H1 (cell line): ENCODE measurements at places on chromosomes 11 and 22.

GRCh38 chr11:124978316-124978715 is 24.3 kb downstream of the CCDC15 start:
- H3K27me3 ChIP-seq: no peaks in the 10 kb centered on the region
- H3K4me3 ChIP-seq: no peak overlapping the region
- no peak overlapping the region for H3K27ac ChIP-seq
- H3K36me3 ChIP-seq: no peaks in the 10 kb centered on the region

DNA sequence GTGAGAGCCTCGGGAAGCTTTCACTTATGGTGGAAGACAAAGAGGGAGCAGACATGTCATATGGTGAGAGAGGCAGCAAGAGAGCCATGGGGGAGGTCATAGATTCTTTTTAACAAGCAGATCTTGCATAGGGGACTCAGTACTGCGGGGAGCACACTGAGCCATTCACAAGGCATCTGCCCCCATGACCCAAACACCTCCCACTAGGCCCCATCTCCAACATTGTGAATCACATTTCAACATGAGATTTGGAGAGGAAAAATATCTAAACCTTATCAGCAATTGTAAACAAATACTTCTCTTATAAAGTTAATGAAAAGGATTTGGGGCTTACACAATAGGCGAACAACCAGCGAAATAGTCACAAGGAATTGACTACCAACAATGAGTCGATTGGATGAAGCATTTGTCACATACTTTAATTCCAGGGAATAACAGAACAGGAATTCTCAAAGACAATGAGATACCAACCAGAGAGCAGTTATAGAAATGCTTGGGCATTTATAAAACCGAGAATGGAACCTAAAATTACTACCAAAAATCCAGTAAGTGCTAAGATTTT is 7.3 kb downstream of the DDI1 start:
- H3K27ac ChIP-seq: no peak overlapping the region
- no peaks in the 10 kb centered on the region for H3K36me3 ChIP-seq
- H3K4me1 ChIP-seq: no peaks in the 10 kb centered on the region
- DNase-seq: no peak

DNA sequence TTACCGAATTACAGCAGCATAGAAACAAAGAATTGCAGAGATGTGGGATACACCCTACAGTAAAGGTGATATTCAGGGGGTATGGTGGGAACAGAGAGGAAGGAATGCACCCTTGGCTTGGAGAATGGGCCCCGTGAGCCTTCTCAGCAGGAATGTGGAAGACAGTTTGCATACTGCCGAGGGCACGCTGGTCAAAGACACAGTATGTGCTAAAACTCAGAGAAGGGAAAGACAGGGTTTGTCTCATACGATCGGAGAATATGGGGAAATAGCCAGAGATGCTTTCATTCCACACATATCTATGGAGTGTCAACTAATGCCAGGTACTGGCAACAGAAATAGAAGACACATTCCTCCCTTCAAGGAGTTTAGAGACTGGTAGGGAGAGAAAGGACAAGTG is 36.9 kb downstream of the UBASH3B start:
- no peaks in the 10 kb centered on the region for H3K36me3 ChIP-seq
- H3K27me3 ChIP-seq: no peaks in the 10 kb centered on the region
- no peak overlapping the region for H3K4me3 ChIP-seq
- H3K27ac ChIP-seq: no peak overlapping the region

DNA sequence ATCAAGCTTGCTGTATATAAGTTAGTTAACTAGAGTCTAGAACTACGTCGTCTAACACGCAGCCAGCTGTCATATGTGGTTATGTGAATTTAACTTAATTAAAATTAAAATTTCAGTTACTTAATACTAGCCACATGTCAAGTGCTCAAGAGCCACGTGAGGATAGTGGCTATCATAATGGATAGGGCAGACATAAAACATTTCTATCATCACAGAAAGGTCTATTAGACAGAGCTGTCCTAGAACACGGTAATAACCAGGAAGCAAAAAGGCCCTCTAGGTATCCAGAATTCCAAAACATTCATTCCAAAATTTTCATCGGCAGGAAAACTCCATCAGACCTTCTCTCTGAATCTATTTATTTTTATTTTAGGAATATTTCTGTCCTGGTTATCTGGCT is 123.9 kb downstream of the RBFOX2 start:
- DNase-seq: no peak
- H3K4me1 ChIP-seq: peaks cover 6% of the 10 kb centered on the region
- no peak overlapping the region for H3K4me3 ChIP-seq
- H3K27me3 ChIP-seq: no peaks in the 10 kb centered on the region
- H3K27ac ChIP-seq: no peak overlapping the region

GRCh38 chr22:19709063-19709769 is 5.1 kb upstream of the SEPTIN5 start:
- DNase-seq: no peak
- no peak overlapping the region for H3K27ac ChIP-seq
- no peaks in the 10 kb centered on the region for H3K27me3 ChIP-seq
- H3K4me1 ChIP-seq: peaks cover 14% of the 10 kb centered on the region

GRCh38 chr22:36781656-36782627 is 6.0 kb upstream of the IFT27 start:
- H3K4me3 ChIP-seq: no peak overlapping the region
- H3K27ac ChIP-seq: no peak overlapping the region
- no peaks in the 10 kb centered on the region for H3K36me3 ChIP-seq
- DNase-seq: peak; percentile 73
- peaks cover under 1% of the 10 kb centered on the region; the same call in 1 of the 2 replicates for H3K4me1 ChIP-seq

DNA sequence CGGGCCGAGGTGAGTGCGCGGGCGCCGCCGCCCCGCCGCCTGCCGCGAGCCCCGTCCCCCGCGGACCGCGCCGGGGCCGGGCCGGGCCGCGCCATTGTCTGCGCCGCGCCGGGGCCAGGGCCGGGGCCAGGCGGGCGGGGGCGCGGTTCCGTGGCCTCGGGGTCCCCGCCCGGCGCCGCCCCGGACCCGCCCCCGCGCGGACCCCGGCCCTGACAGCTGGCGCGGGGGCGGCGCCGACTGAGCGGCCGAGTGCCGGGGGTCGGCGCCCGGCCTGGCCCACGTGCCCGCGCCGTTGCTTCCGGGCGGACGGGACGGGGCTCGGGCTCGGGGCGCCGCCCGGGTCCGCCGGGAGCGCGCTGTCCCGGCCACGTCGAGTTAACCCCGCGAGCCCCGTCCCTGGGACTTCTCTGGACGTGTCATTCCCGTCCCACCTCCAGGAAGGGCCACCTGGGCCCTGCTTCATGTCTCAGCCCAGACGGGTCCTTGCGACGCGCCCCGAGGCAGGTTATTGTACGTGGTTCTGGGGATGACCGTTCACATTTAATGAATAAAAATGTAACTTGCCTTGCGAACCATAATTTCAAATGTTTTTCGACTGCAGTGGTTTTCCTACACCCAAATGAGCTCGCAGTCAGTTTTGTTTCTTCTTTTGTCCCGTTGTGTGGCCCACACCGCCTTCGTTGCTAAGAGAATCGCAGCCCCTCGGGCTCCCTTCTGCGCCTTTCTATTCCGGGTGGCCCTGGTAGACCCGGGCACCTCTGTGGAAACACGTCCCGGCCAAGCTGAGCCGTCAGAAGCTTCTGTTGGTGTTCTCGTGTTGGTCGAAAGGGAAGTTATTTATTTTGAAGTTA is 562 bp downstream of the ZBED4 start:
- peak overlapping the region; percentile 91 for H3K4me3 ChIP-seq
- no peak for DNase-seq
- no peaks in the 10 kb centered on the region for H3K36me3 ChIP-seq
- H3K27ac ChIP-seq: no peak overlapping the region

DNA sequence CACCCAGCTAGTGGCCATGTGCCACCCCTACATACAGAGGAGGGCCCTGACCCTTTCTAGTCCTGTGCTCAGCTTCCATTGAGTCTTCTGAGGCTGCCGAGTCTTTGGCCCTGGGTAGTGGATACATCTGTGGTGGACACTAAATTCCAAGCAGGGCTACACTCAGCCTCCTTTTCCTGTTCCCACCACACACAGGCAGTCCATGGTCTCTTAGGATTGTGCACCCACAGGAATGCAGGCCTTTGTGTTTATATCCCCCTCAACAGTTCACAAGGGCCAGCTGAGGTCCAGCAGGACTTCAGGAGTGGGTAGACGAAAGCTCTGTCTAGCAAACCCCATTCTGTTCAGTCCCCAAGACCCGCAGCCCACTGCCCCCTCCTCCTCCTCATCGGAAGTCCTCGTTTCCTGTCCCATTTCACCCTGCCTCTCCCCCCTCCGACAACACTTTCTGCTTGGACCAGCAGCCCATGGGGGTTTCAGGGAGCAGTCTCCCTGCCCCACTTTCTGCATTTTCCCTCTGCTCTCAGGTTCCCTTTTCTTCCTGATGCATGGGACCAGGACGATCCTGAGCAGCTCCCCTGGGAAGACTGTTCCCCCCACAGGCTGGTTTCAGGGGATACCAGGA is 91.8 kb downstream of the SWAP70 start:
- DNase-seq: no peak
- H3K27me3 ChIP-seq: no peaks in the 10 kb centered on the region
- no peaks in the 10 kb centered on the region for H3K36me3 ChIP-seq
- no peak overlapping the region for H3K4me3 ChIP-seq
- H3K4me1 ChIP-seq: peaks cover 18% of the 10 kb centered on the region
